Activated CD4-positive, alpha-beta T cell treated with anti-CD3 and anti-CD28 coated beads, Interleukin-2, amount 10 ng/mL, durations not matched to agents 7 days and 5 days (primary cell): ENCODE measurements at places on chromosomes 12 and 14. TPM values are rescaled to one million over a fixed set of nuclear protein-coding genes. Genes with fewer than 3 reads are reported as not detected.

- H3K36me3 ChIP-seq = no peaks in the 10 kb centered on the region
- no peak for DNase-seq
- no peak overlapping the region for H3K4me3 ChIP-seq
- no peaks in the 10 kb centered on the region for H3K4me1 ChIP-seq
Measured at GRCh38 chr12:6272300-6273204, 37.9 kb upstream of the PLEKHG6 start.

DNA sequence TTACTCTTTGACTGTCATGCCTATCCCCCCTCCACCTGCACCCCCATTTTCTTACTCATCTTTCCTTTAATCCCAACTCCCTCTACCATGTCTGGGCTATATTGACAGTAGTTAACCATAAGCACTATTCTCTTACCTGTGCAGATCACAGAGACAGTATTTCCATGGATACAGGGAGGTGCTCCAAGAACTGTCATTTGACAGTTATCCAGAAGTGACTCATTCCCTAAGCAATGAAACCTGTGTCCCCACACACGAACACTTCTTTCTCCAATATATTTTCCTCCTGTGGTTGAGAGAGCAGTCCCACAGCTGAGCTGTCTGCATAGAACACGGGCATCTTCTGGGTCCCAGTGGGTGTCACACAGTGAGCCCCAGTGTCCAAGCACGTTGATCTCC lies 68.8 kb downstream of the CD163L1 start:
- DNase-seq = no peak
- no peak overlapping the region for H3K4me3 ChIP-seq
- H3K36me3 ChIP-seq = no peaks in the 10 kb centered on the region
- H3K4me1 ChIP-seq = no peaks in the 10 kb centered on the region
- peaks cover 7% of the 10 kb centered on the region for H3K27me3 ChIP-seq
- no peak overlapping the region for H3K27ac ChIP-seq

DNA sequence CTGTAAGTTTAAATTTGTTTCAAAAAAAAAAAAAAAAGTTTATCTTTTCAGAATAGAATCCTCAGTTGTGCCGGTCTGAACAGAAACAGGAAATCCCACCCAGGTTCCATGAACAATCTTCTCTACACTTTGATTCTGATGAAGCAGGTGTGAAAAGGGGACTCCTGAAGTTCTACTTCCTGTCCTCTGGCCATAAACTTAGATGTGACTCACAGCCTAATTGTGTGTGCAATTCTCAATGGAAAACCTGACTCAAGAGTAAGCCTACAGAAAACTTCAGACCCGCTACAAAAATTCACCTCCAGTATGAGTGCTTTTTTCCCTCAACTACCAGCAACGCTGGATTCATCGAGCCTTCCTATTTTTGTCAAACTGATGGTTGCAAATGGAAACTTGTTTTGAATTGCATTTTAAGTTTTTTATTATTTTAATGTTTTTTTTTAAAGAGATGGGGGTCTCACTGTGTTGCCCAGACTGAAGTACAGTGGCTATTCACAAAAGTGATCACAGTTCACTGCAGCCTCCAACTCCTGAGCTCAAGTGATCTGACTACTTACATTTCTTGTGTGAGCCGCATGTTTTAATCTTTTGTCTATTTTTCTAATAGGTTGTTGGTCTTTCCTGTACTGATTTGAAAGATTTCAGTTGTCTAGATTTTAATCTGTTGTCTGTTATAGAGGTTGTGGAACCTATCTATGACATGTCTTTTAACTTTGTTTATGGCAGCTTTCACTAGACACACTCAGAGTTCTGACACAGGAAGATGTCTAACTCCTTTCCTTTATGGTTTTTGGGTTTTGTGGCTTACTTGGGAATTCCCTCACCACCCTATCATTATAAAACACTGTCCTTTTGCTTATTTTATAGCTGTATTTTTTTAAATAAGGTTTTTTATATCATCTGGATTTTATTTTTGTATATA lies 37.6 kb downstream of the ATG14 start:
- H3K4me3 ChIP-seq = no peak overlapping the region
- peak; percentile 29 for DNase-seq
- no peaks in the 10 kb centered on the region for H3K27me3 ChIP-seq
- H3K4me1 ChIP-seq = peaks cover 29% of the 10 kb centered on the region
- peak overlapping the region; percentile 83 for H3K27ac ChIP-seq

GRCh38 chr12:97805146-97805545 lies 342.5 kb downstream of the RMST start:
- no peak overlapping the region for H3K27ac ChIP-seq
- DNase-seq = no peak
- no peaks in the 10 kb centered on the region for H3K36me3 ChIP-seq
- H3K27me3 ChIP-seq = no peaks in the 10 kb centered on the region

GRCh38 chr12:131066207-131066885 lies 112.6 kb downstream of the ADGRD1 start:
- no peak overlapping the region for H3K27ac ChIP-seq
- peaks cover 4% of the 10 kb centered on the region for H3K27me3 ChIP-seq
- H3K36me3 ChIP-seq = no peaks in the 10 kb centered on the region
- no peaks in the 10 kb centered on the region for H3K4me1 ChIP-seq
- no peak overlapping the region for H3K4me3 ChIP-seq
- no peak for DNase-seq

DNA sequence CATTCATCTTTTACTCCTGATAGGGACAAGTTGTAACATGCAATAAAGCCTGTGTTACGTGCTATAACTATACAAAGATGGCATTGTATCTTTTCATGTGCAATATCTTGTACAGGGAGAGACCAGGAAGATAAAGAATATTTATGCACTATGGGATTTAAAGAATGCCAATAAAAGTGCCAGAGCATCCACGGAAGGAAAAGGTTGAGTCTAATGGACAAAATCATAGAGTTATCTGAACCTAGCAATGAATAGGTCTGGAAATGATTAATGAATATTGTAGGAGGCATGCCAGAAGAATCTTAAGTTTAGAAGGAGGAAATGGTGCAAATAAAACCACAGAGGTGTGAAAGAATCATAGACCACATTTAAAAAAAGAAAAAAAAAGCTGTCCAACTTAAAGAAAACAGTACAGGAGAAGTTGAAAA lies 263.9 kb downstream of the KCNC2 start:
- no peaks in the 10 kb centered on the region for H3K36me3 ChIP-seq
- peaks cover 15% of the 10 kb centered on the region for H3K4me1 ChIP-seq
- H3K4me3 ChIP-seq = no peak overlapping the region
- no peaks in the 10 kb centered on the region for H3K27me3 ChIP-seq
- no peak overlapping the region for H3K27ac ChIP-seq

DNA sequence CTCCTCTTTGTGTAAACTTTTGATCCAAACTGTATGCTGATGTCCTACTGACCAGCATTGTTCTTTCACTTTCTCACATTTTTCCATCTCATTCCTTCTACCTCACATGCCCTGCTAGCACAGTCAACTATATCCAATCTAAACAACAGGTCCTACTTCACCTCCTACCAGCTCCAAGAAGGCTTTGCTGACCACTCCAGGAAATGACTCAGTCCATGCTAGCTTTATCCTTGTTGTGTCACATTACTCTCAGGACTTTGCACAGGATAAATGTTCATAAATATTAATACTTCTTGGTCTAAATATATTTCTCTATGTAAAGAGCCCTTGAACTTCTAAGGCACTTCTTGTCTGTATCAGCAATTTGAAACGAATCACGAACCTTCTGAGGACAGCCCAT lies 64.9 kb upstream of the PCED1B start:
- H3K4me3 ChIP-seq = no peak overlapping the region
- DNase-seq = no peak
- no peak overlapping the region for H3K27ac ChIP-seq
- no peaks in the 10 kb centered on the region for H3K36me3 ChIP-seq
- no peaks in the 10 kb centered on the region for H3K4me1 ChIP-seq
- peaks cover 8% of the 10 kb centered on the region for H3K27me3 ChIP-seq

GRCh38 chr12:132400011-132400641 lies 70.7 kb upstream of the GALNT9 start:
- no peaks in the 10 kb centered on the region for H3K36me3 ChIP-seq
- no peak overlapping the region for H3K4me3 ChIP-seq
- peaks cover 14% of the 10 kb centered on the region for H3K27me3 ChIP-seq
- no peaks in the 10 kb centered on the region for H3K4me1 ChIP-seq

GRCh38 chr14:61535032-61535431 lies 160.3 kb upstream of the HIF1A start:
- H3K36me3 ChIP-seq = peaks cover 87% of the 10 kb centered on the region
- peaks cover 70% of the 10 kb centered on the region for H3K4me1 ChIP-seq
- no peaks in the 10 kb centered on the region for H3K27me3 ChIP-seq
- no peak overlapping the region for H3K4me3 ChIP-seq
- H3K27ac ChIP-seq = no peak overlapping the region
- no peak for DNase-seq

DNA sequence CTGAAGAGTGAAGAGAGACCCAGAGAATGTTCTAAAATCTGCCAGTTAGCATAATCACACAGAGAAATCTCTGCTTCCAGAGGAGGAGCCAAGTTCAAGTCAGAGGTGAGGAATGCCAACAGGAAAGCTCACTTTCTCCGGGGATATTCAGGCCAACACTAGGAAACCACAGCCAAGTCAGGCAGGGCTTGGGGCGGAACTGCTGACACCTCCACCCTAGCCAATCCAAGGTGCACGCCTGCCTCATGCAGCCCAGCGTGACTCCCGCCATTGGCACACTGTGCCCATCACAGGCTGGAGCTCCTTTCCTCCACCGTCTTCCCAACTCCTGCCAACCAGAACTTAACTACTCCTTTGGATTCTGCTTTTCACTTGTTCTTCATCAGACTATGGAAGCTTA lies 374.3 kb upstream of the CCDC196 start:
- no peak overlapping the region for H3K4me3 ChIP-seq
- no peak overlapping the region for H3K27ac ChIP-seq
- peaks cover 3% of the 10 kb centered on the region for H3K27me3 ChIP-seq
- DNase-seq = no peak
- no peaks in the 10 kb centered on the region for H3K4me1 ChIP-seq

The TTC7B gene
- total RNA-seq = 2.9 TPM

The TIMELESS gene
- total RNA-seq = 59.5 TPM

The PPFIA2 gene
- not detected for total RNA-seq

The SLCO1C1 gene
- not detected for total RNA-seq

The KCNK13 gene
- not detected for total RNA-seq

The LRTM2 gene
- not detected for total RNA-seq
